RWPE1 (cell line): ENCODE measurements at places on chromosomes 16 and 17.

- peak; percentile 87 for DNase-seq
Observed at GRCh38 chr16:72972878-72973571, 74.9 kb downstream of the ZFHX3 start.

DNA sequence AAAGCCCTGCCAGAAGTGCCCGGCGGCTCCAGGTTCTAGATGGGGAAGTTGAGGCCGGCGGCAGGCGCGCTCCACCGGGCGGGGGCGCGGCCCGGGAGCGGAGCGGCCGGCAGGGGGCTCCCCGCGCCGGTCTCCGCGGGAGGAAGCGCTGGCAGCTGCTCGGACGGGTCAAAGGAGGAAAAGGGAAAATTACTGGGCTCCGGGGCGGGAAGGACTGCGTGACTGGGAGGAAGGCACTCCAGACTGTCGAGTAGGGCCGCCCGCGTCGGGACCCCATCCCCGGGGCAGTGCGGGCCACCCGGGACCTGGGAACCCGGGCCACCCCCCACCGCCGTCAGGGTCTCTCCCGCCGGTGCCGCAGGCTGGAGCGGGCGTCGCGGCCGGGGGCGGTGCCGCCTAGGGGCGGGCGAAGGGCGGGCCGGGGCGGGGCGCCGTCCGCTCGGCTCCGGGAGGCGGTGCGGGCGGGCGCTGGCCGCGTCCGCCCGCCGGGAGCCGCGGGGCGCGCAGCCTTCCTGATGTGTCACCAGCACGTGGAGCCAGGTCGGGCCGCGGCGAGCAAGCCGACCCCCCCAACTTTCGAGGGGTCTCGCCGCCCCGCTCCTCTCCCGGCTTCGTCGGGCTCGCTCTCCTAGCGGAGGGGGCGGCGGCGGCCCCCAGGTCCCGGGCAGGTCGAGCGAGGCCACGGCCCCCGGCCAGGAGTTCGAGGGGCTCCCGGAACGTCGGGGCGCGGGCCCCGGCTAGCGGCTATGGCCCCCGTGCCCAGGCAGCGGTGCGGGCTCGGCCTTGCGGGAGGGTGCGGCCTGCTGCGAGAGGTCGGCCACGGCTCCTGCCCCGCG, 167.5 kb downstream of the RAB11FIP4 start:
- DNase-seq, result peak; percentile 85

- DNase-seq, result peak; percentile 28
Observed at GRCh38 chr16:81366316-81366932, 51.7 kb downstream of the GAN start.

GRCh38 chr17:19554393-19554792, 20.7 kb downstream of the SLC47A1 start:
- DNase-seq, result no peak

DNA sequence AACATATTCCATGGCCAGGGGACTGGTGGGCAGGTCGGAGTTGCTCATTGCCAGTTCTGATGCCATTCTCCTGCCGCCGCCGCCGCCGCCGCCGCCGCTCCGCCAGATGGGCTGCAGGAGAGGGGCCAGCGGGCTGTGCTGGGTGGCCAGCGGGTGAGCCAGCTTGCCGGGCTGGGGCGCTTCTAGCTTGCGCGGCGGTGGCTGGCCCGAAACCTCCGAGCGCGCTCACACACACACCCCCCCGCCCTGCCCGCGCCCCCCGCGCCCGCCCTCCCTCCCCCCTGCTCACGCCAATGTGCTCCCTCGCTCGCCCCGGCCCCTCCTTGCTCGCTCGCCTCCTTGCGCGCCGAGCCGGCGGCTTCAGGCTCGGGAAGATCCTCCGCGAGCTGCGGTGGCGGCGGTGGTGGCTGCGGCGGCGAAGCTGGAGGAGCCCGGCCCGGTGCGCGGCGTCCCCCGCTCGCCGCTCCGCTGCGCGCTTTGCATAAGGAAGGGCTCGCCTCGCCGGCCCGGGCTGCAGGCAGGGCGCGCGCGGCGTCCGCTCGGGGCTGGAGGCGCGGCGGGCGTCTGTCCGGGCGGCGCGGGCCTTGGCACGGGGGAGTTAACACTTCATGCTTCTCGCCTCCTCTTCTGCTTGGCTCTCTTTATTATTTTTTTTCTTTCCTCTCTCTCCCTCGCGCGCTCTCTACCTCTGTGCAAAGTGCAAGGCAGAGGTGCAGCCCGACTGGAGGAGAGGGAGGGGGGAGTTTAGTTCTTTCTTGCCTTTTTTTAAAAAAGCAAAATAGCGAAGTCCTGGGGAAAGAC, 500 bp downstream of the MAF start:
- peak; percentile 41 for DNase-seq
